Thoracic aorta endothelial cell (primary cell): ENCODE measurements at places on chromosomes 2 and 18. TPM values are rescaled to one million over a fixed set of nuclear protein-coding genes. Genes with fewer than 3 reads are reported as not detected.

MOGAT1 gene
- not detected in 2 replicates for total RNA-seq

ZNF396 gene
- total RNA-seq: 0.40 and 1.3 TPM in 2 replicates

NT5DC4 gene
- total RNA-seq: not detected in 2 replicates

CDC42EP3 gene
- 114 and 157 TPM in 2 replicates for total RNA-seq

IL36A gene
- not detected in 2 replicates for total RNA-seq

ZNF385B gene
- not detected in 2 replicates for total RNA-seq

FIGN gene
- 4.0 and 6.5 TPM in 2 replicates for total RNA-seq

LHCGR gene
- not detected in 2 replicates for total RNA-seq

HOXD12 gene
- not detected in 2 replicates for total RNA-seq

SCYGR4 gene
- not detected in 2 replicates for total RNA-seq

AQP12B gene
- total RNA-seq: not detected in 2 replicates

GYPC gene
- total RNA-seq: 0.66 and 2.7 TPM in 2 replicates

VAMP5 gene
- total RNA-seq: 47.5 and 56.0 TPM in 2 replicates

CFAP221 gene
- total RNA-seq: 0.27 TPM in 1 of 2 replicates, not detected in the other

POTEC gene
- not detected in 2 replicates for total RNA-seq

HRH4 gene
- total RNA-seq: under 0.01 TPM in 1 of 2 replicates, not detected in the other

NFU1 gene
- 52.0 and 64.5 TPM in 2 replicates for total RNA-seq

HDHD2 gene
- total RNA-seq: 12.9 and 16.9 TPM in 2 replicates

UGT1A4 gene
- not detected in 2 replicates for total RNA-seq

SAG gene
- not detected in 2 replicates for total RNA-seq

HOXD1 gene
- 15.3 TPM in 1 of 2 replicates, not detected in the other for total RNA-seq

CTAGE1 gene
- not detected in 2 replicates for total RNA-seq

PARD6G gene
- 1.3 and 1.6 TPM in 2 replicates for total RNA-seq

ZNF2 gene
- 5.1 and 5.6 TPM in 2 replicates for total RNA-seq

NEB gene
- 1.2 and 1.3 TPM in 2 replicates for total RNA-seq

IRS1 gene
- total RNA-seq: under 0.01 and 0.07 TPM in 2 replicates

GPATCH11 gene
- 14.5 and 15.1 TPM in 2 replicates for total RNA-seq

SLC40A1 gene
- total RNA-seq: 6.1 and 34.2 TPM in 2 replicates

CHCHD5 gene
- 6.1 and 7.3 TPM in 2 replicates for total RNA-seq

DYNAP gene
- total RNA-seq: not detected in 2 replicates

AGAP1 gene
- 14.6 and 17.6 TPM in 2 replicates for total RNA-seq

LYG2 gene
- not detected in 2 replicates for total RNA-seq

NBAS gene
- total RNA-seq: 82.6 and 92.3 TPM in 2 replicates

PTH2R gene
- 0.13 TPM in 1 of 2 replicates, not detected in the other for total RNA-seq

IL1B gene
- not detected in 2 replicates for total RNA-seq

TNFRSF11A gene
- total RNA-seq: 3.6 and 5.5 TPM in 2 replicates

LDAH gene
- total RNA-seq: 22.1 and 34.0 TPM in 2 replicates

CNGA3 gene
- under 0.01 TPM in 1 of 2 replicates, not detected in the other for total RNA-seq

CDK15 gene
- not detected in 2 replicates for total RNA-seq

ABCG8 gene
- not detected in 2 replicates for total RNA-seq

LBX2 gene
- total RNA-seq: 3.2 and 3.5 TPM in 2 replicates

SERPINE2 gene
- 7.8 and 11.2 TPM in 2 replicates for total RNA-seq

ZSWIM2 gene
- total RNA-seq: not detected in 2 replicates

ELOA2 gene
- total RNA-seq: not detected in 2 replicates

PER2 gene
- 2.7 and 2.8 TPM in 2 replicates for total RNA-seq

FSHR gene
- not detected in 2 replicates for total RNA-seq
